ENCODE measurements at places on chromosomes 16 and 17.

DNA sequence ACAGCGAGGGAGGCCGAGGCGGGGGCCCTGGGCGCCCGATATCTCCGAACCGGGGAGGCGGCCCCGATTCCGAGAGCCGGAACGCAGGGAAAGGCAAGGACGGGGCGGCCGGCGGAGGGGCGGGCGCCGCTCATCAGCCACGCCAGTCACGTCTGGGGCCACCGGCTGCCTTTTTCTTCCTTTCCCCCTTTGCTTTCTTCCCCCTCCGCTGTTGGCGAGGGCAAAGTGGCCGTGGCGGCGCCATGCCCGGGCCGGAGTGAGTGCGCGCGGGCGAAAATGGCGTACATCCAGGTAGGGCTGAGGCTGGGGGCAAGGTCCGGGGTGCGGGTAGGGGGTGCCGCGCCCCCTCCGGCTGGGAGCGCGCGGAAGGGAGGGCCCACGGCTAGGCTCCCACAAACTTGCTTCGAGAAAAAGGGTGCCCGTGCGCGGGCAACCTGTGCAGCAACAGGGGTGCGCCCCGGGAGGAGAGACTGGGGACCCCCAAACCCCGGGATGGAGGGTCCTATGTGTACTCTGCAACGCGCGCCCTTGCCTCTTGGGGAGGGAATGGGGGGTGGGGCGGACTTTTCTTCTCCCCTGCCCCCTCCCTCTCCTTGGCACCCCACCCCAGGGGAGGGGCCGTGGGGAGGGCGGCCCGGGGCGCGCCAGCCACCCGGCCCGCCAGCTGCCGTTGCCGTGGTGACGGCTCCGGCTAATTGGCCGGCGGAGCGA is 486 bp downstream of the SYT17 start:
- DNase-seq = no peak

GRCh38 chr17:4406386-4406785 is 27.4 kb upstream of the SPNS3 start:
- DNase-seq = no peak

DNA sequence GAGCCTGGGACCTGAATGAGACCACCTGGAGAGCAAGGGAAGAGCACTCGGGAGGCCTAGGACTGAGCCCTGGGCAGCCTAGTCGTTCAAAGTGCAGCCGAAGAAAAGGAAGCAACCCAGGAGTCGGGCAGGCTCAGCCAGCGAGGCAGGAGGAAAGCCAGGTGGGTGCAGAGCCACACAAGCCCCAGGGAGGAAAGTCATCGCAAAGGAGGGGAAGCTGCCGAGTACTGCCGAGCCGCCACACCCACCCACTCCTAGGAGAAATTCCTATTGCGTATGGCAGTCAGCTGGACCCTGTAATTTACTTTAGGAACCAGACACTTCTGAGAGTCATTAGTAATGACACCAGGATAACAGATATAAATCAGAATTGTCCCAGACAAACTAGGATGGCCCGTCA is 187.6 kb downstream of the KATNIP start:
- DNase-seq = no peak

DNA sequence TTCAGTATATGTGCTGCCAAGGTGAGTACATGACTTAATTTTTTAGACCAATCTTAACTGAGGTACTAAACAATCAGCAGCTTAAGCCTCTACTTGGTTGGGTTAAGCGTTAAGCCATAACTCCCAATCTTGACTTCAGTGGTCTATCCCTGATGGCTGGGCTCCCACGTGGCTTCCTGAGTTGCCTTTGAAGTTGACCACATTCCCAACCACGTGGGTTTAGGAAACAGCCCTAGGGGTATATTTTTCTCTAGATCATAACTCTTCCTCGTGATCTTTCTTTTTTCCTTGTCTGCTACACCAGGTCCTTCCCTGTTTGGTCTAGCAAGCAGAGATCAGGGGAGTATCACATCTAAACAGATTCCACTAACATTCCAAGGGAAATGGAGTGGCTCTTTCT is 20.1 kb upstream of the PIRT start:
- DNase-seq = no peak

DNA sequence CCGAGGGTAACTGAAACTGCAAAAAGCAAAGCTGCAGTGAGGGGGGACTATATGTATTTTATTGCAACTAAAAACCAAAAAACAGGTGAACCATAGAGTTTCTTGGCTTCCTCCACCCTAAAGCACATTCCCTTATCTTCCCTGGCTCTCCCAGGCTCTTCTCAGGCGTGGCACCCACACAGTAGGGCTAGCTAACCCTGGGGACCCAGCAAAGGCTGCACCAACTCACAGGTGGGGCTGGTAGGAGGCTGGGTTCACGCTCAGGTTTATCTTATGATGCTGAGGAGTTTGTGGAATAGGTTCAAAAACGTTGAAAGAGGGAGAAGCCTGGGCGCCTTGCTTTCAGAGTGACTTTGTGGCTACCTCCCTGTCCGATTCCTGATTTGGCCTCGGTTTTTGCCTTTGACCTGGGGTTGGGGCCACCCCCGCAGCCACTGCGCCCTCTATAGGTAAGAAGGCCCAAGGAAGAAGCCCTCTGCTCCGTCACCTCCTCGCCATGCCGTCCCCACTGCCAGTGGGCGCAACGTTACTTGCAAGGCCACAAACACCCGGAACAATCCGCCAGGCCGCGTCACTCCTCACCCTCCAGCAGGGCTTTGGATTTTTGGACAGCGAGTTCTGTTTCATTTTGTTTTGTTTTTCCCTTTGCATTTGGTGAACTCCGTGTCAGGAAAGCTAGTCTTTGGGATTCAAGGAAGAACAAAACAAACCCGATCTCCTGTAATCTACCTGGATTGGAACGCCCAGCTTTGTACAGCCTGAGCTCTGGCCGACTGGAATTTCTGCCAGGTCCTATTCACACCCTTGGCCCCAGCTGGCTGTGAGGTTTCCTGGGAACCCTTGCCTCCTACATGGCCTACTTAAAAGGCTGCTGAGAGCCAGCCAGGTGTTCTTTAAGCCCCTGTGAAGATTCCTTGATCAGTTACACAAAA is 60.8 kb downstream of the TBC1D16 start:
- DNase-seq = no peak

DNA sequence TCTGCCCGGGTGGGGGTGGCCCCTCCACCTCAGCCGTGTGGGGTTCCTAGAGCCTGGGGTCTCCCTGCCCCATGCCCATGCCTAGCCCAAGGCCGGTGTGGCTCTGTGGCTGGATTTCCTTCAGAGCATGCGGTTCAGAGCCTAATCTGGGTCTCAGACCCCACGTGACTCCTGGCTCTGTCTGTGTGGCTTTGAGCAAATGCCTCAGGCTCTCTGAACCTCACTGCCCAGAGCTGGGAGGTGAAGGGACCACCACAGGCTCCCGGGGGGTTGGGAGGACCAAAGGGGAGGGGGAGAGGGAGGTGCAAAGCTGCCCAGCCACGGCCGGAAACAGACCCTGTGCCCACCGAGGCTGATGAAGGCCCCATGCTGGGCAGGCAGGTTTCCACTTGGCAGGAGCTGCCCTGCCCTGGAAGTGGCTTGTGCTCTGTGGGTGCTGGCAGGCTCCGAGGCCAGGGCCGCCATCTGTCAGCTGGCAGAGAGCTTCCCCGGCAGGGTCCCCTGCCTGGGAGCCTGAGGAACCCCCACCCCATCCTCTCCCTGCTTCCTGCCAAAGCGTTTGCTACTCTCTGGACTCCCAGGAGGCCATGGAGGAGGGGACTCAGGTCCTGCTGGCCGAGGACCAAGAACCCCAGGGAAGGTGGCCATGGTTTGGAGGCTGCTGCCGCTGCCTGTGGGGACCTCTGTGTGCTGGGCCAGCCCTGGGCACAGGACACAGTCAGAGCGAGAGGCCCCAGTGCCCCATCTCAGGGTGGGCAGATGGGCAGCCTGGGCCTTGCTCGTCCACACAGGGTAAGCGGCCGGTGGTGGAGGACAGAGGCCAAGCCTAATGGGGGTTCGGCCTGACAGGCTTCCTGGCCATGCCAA is 4.0 kb downstream of the CDH15 start:
- DNase-seq = no peak

GRCh38 chr17:8326511-8327302 is 12.9 kb upstream of the ODF4 start:
- DNase-seq = no peak

Data from T-helper 1 cell (primary cell).